ENCODE measurements at places on chromosomes 11 and 22.

DNA sequence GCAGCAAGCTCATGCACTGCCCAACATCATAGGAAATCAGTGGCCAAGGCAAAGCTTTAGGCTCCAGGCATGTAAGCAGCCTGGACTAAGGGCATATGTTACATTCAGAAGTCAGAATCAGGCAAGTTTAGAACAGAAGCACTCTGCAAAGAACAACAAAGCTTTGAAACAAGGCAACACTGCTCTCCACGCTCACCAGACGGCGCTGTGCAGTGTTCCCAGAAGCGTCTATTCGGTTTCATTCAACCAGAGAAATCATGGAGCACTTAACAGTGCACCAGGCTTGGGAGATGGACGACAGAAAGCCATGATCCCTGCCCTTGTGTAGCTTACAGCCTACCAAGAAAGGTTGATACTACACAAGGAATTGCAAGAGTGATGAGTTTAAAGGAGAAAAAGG is 555.8 kb downstream of the BUD13 start:
- DNase-seq = no peak

DNA sequence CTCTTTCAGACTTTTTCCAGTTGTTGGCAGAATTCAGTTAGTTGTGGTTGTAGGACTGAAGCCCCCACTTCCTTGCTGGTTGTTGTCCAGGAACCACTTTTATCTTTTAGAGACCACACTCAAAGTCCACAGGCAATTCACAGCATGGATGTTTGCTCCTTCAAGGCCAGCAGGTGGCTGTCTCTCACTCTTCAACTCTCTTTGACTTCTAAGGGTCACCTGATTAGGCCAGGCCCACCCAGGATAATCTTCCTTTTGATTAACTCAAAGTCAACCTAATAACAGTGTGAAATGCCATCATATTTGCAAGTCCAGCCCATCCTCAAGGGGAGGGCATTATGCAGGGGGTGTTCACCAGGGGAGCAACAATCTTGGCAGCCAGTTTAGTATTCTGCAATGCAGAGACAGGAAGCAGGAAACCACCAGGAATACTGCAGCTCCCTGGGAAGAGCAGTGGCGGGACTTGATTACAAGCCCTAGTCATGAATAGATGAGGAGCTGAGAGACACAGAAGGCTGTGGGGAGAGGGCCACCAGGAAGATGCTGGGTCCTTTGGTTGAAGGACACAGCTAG is 52.4 kb downstream of the LRRC74B start:
- DNase-seq = no peak

GRCh38 chr11:79182794-79183193 is 258.0 kb downstream of the TENM4 start:
- DNase-seq = no peak

DNA sequence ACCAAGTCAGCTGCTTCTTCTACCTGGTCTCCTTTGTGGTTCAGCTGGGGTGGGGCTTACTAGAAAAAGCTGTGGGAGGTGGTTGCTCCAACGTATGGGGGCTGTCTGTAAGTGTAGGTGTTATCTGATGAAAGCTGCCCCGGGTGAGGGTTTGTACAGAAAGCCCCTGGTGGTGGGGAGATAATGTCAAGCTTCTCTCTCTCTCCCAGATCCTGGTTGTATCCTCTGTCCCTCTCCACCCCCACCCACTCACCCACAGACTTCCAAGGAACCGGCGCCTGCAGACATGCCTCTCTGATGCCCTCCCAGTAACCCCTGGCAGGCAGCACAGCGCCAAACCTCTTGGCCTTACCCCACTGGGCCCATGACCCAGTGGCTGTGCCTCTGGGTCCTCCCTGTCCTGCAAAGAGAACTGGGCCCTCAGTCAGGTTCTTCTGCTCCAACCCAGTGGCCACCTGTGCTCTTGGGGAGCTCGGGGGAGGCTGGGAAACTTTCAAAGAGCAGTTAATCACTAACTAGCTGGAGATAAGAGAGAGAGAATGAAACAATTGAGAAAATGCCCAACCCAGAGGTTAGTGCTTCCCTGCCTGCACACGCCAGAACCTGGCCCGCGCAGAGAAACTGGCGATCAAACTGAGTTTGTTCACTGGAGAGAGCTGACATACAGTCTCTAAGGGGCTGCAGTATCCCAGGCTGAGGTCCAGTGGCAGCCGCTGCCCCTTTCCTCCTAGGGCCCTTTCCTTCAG is 20.4 kb upstream of the EHF start:
- no peak for DNase-seq

DNA sequence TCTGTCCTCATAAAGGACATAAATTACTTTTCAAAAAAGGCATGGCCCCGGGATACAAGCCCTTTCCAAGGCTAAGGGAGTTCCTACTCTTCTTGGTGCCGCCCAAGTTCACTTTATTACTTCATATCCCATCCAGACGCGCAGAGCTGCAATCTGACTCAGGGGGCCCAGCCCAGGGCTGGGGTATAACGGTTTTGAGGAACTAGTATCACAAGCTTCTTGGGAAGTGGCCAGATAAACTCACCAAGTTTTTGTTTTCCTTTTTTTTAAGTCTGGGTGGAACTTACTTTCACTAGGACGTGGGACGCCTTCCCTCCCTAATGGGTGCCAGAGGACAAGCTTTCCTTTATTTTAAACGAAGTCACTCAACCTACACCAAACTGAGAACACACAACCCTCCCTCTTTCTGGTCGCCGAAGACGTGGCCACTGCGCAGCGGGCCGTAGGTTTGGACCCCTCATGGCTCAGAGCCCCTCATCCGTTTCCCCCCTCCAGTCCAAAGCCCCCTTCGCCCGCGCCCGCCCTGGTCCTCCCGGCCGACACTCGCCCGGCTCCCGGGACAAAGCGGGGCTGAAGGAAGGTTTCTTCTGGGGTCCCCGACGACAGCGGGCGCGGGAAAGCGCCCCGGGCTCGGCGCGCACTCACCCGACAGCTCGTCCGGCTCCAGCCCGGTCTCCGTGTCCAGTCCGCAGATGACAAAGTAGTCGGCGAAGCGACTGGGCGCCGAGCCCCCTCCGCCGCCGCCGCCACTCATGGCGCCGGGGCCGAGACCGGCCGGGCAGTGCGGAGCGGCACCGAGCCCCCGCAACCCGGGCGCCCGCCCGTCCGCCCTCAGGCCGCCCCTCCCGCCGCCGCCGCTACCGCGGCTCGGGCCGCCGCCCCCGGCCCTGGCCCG is 587 bp downstream of the DENND5A start:
- DNase-seq = peak; percentile 20

GRCh38 chr22:27885977-27886842 is 32.8 kb downstream of the PITPNB start:
- peak; percentile 13 for DNase-seq

DNA sequence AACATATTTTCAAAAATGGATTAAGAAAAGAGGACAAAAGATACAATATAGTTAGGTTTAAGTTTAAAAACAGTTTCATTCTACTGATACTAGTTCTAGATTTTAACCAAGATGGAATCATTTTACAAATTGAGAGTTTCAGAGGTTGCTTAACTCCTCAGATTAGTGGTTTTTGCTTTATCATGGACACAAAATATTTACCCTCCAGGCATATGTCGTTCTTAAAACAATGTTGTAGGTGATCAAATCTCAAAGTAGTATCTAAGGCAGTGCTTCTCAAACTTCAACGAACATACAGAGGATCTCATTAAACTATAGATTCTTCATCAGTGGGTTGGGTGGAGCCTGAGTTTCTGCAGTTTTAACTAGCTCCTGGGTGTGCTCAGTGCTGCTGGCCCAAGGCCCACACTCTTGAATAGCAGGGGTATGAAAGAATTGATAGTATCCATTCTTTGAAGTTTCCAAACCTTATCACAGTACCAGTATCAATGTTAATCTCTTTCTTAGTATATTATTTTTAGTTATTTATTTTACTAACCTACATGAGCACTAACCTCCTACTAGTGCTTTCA is 48.0 kb downstream of the YAP1 start:
- DNase-seq = no peak

- no peak for DNase-seq
Measured at GRCh38 chr22:21920341-21921183, 32.1 kb downstream of the PPM1F start.

DNA sequence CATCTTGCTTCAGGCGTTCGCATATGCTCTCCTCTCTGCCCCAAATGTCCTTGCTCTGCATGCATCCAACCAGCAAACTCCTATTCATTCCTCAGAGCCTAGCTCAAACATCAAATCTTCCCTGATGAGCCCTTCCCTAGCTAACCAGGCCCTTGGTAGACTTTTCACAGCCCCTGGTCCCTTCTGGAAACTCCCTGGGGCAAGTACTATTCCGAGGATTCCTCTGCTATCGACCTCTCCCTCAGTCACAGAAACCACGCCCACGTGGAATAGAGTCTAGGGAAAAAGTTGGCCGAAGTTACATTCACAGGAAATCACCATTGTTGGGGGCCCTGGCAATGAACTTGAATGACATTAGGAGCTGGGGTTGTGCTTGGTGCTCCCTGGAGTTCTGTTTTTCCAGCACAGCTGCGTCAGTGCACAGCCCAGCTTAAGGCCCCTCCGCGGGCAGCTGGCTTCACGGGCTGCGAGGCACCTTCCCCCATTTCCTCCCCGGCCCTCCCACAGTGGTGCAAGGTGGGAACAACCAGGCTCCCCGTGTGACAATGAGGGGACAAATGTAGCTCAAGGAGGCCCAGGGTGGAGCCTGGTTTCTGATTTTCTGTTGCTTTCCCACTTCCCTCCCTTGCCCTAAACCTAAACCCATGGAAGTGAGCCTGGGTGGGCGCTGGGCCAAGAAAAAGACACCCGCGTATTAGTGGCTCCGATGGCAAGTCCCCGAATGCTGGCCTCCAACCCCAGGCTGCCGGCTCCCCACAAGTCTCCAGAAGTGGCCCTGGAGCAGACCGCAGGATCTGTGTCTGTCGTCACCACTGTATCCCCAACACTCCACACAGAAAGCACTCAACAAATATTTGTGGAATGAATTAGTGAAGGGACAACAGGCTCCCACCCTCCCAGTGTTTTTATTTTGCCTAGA is 4.3 kb upstream of the ATP5MGL start:
- DNase-seq = no peak

GRCh38 chr22:36430863-36431262 is 43.1 kb upstream of the MYH9 start:
- no peak for DNase-seq

DNA sequence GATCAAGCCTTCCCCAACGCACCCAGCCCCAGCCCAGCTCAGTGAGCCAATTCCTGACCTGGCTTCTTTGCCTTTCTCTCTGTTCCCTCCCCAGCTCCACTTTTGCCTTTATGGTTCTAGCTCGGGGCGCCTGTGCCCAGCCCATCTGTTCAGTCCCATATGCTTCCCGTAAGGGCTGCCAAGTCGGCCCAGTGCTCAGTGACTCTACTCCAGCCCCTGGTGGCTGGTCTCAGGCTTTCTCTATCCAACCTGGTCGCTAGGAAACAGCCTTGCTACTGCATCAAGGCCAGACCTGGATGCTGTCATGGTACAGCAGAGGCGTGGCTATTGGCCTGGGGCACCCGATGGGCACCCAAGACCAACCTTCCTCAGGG is 178.0 kb downstream of the DSCAML1 start:
- no peak for DNase-seq
